Erythroblast (primary cell): ENCODE measurements at places on chromosomes 11 and 22.

GRCh38 chr11:15775015-15775541 lies 581.3 kb downstream of the SOX6 start:
- DNase-seq = no peak

DNA sequence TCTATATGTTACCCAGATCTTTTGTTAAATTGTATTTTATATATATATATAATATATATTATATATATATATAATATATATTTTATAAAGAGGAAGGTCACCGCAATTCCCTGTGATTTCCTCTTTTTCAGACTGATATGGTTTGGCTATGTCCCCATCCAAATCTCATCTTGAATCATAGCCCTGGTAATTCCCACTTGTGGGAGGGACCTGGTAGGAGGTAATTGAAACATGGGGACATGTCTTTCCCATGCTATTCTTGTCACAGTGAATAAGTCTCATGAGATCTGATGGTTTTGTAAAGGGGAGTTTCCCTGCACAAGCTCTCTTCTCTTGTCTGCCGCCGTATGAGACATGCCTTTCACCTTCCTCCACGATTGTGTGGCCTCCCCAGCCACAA lies 157.6 kb downstream of the RAB38 start:
- DNase-seq = no peak

GRCh38 chr11:69912161-69912910 lies 93.1 kb upstream of the FGF3 start:
- DNase-seq = no peak

DNA sequence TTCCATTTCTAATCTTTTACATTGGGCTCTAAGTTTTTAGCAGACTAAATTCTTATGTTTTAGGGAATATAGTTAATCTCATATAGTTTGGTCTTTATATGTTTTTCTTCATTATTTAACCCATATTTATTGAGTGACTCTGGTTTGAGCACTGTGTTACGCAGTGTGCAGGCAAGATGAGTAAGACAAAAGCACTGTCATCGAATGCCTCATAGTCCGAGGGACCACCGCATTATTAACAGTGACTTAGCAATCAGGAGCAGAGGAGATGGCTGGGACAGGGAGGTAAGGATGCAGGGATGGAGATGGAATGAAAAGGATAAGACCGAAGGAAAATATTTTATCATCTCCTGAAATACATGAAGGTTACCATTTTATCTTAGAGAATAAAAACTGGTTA lies 65.2 kb upstream of the CTSC start:
- no peak for DNase-seq

GRCh38 chr11:113695207-113695606 lies 10.9 kb downstream of the TMPRSS5 start:
- no peak for DNase-seq

- DNase-seq = no peak
These were observed 64.7 kb upstream of the CCND1 start for GRCh38 chr11:69576069-69576782.

GRCh38 chr22:43789452-43789851 lies 22.7 kb downstream of the EFCAB6 start:
- no peak for DNase-seq
